ENCODE measurements at places on chromosomes 11 and 22.

DNA sequence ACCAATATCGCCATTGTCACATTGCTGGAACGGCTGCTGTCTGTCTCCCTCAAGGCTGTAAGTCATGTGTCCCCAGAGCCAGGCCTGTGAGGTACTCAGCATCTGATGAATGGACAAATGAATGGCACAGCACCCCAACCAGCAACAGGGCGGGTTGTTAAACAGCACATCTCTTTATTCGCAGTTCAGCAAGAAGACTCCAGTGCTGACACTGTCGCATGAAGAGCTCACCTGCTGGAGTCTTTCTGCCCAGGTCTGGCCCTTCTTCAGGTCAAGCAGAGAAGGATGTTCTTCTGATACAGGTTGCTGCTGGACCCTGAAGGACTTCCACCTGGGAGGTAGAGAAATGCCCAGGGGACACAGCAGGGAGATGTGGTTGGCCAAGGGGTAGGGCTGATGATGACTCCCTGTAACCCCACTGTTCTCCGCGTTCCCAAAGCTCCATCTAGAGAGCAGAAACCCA, 4.8 kb downstream of the SPATA19 start:
- no peak for DNase-seq

GRCh38 chr22:33544707-33545106, 375.6 kb downstream of the LARGE1 start:
- no peak for DNase-seq

DNA sequence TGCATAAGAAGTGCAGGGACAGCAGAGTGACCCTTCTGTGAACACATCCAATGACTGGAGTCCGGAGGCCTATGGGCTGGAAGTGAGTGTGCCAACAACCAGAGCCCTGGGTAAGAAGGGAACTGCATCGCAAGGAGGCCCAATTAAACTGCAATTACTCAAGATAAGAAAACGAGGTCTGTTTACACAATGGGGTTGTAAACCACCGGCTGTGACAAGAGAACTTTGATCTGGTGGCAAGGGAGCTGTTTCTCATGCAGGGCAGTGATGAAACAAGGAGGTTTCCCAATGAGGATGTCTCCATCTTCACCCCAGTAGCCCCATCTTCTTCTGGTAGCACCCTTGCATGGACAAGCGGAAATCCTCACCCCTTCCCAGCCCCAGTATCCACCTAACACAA, 21.5 kb downstream of the ETS1 start:
- no peak for DNase-seq

DNA sequence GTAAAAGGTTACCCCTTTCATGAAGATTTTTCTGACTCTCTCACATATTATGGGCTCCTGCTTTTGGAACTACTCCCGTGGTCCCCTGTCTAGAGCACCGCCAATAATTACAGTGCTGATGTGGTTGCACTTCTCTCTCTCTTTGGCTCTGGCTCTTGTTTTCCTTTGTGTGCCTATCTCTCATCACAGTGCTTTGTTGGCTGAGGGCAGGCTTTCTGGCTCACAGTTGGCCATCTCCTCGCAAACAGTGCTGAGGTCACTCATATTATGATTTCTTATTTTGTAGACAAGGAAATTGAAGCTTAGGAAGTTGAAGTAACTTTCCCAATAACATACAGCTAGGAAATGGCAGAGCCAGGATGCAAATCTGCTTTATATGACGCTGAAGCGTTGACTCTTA, 192.5 kb downstream of the DDX10 start:
- no peak for DNase-seq

DNA sequence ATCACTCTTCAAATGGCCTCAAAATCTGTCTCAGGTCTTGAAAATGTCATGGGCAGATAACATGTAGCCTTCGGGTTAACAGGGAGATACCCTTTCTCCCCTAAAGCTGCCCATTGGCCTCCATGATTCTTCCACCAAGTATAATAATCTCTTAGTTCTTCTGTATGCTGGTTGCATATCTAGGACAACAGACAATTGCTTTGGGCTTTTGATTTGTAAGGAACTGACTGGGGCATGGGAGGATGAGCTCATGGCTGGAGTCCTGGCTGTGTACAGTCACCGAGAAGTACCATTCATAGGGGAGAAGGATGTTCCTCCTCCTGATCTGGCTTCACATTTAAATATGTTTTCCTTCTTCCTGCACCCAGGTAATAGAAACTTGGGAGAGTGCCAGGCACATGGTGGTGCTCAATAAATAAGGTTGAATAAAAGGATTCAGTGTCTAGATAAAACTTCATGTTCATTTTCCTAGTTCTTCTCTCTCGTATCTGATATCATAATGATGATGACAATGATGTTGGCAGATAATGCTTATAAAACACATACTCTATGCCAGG, 2.8 kb upstream of the AMPD3 start:
- no peak for DNase-seq

DNA sequence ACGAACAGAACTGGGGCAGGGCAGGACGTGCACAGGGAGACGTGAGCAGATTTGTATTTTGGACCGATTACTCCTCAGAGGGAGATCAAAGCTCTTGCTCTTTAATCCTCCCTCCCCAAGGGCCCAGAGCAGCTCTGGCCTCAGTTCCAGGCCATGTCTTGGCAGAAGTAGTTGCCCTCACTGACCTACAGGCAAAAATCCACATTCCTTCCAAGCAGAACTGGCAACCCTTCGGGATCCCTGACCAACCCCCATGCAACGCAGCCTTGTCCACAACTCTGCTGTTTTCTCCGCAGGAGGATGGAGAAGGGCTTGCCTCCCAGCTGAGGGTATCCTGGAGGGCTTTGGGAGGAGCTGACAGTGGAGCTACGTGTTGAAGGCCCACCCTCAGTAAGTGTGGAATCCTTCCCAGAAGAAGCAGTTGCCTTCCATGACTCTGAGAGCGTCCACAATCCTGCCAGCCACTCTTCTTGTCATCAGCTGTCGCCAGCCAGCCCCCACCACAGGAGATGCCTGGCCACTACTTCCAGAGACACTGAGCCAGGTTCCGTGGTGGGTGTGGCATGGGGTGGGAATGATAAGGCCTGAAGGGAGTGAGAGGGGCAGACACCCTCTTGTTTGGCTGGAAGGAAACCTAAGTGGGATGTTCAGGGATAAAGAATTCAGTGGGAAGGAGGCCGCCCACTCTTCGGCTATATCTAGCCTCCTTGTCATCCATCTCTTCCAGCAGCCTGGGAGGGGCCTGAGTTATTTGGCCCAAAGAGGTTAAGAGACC, 68.1 kb downstream of the PDE2A start:
- DNase-seq, result no peak

GRCh38 chr11:33949252-33949913, 57.5 kb upstream of the LMO2 start:
- DNase-seq, result no peak

DNA sequence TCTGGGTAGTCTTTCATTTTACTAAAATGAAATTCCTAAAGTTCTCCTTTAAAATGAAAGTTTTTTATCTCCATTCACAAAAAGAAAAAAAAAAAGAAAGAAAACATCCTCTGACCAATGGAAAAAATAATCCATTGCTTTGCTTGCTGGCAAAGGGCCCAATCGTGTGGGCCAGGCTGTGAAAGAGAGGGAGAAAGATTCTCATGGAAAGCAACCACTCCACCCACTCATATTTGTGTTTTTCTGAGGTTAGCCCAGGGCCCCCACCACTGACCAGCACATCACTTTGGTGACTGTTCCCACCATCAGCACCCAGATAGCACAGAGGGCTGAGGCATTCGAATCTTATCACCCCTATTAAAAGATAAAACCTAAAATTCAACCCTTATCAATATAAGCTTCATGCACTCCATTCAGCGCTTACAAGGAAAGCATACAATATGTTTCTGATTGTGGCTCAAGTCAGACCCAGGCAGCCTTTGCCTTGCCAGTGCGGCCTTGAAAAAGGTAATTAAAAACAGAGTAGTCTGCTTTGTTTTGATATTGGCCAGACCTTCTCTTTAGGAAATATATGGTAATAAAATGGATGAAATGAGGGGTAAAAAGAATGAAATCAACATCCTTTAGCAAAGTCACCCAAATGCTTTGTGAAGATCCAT, 192.8 kb downstream of the ETS1 start:
- DNase-seq, result no peak
